ENCODE measurements at places on chromosomes 7 and 10.

GRCh38 chr10:15865304-15865703 is 5.0 kb upstream of the MINDY3 start:
- DNase-seq: no peak

DNA sequence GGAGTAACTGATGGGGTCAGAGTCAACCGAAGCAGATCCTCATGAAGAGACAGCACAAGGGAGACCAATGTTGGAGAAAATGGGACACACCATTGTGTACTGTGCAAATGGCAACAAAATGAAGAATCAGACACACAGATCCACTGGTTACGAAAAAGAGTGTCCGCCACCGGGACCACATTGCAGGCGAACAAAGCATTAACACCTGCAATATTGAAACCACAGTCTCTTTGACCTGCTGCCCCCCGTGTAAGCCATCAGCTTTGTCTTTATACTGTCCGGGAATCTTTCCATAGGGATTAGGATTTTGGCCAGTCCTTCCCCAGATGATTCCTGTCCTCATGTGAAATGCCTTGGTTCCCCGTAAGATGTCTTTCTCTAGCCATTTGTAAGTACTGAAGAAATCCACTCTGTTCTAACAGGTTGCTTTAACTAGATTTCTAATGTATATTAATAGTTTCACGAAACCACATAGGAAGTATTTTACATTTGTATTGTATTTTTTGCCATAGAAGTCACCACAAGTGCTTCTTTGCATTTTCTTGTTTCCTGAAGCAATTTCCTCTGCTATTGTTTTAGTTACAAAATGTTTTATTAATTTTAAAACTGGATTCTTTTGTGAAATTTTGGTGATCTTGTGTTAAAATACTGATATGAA is 140.8 kb upstream of the NFE2L3 start:
- no peak for DNase-seq

- no peak for DNase-seq
These were observed 111.7 kb upstream of the GJD4 start for GRCh38 chr10:35493196-35494118.

GRCh38 chr10:132412316-132413192 is 15.6 kb downstream of the PWWP2B start:
- no peak for DNase-seq

- no peak for DNase-seq
These were observed 7.9 kb upstream of the SLK start for GRCh38 chr10:103958996-103959395.

GRCh38 chr10:129505500-129506075 is 38.5 kb downstream of the MGMT start:
- DNase-seq: no peak

DNA sequence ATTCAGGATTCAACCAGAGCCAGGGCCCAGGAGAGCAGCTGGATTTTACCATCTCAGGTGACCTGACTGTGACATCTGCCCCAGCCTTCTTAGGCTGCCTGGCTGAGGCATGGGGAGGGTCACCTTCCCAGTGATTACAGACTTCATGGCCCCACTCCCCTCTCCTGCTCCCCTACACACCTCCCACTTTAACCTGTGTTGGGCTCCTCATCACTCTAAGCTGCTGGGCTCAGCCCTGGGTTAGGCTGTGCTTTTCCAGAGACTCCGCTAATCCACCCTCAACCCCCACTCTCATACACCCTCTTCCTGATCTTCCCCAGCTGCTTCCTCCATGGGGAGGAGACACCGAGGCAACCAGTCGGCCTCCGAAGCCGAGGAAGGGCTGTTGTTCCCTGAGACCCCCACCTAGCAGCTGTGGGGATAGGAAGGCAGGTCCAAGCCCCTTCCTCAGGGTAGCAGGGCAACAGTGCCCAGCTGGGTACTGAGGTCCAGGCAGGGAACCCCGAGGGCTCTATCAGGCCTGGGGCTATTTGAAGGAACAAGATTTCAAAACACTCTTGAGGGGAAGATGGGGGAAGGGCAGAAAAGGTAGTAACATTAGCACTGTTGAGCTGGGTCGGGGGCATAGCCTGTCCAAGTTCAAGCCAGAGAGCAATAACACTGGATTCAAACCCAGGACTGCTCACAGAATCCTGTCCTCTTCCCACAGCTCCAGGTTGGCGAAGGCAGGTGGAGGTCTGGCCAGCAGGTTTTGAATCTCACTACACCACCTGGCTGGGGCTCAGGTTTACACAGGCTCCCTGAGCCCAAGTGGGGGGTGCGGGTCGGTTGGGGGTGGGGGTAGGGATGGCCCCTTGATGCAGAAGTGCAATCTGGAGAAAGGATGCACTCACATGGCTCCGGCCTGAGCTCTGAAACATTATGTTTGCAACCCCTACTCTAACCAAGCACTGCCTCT is 1.8 kb downstream of the IMPDH1 start:
- DNase-seq: no peak

- no peak for DNase-seq
These were observed 67.5 kb upstream of the ZMIZ1 start for GRCh38 chr10:79001082-79001885.
